Activated T-cell treated with anti-CD3 and anti-CD28 coated beads, Interleukin-2, amount 50 U/mL, for 24 hours (primary cell): ENCODE measurements at places on chromosomes 11 and 22.

- H3K4me3 ChIP-seq = no peak overlapping the region
- no peaks in the 10 kb centered on the region for H3K36me3 ChIP-seq
- H3K4me1 ChIP-seq = no peaks in the 10 kb centered on the region
- DNase-seq = no peak
- no peak overlapping the region for H3K27ac ChIP-seq
These were observed 23.8 kb upstream of the CAPRIN1 start for GRCh38 chr11:34027516-34028408.

DNA sequence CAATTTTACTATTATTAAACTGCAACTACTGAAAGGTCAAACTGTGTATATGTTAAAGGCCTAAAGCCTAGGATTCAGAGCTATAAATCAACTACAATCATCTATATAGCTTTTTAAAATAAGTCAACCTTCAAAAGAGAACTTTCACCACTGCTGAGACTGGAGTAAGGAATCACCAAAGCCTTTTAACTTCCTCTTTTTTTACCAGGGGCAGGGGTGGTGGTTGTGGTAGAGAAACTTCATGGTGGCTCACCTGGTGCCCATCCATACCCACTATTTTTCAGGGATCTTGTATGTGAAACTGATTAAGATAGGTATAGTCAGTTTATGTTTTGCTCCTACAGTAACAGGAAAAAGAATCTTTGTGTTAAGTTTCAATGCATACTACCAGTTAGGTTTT lies 31.5 kb downstream of the TSG101 start:
- H3K4me1 ChIP-seq = peaks cover 3% of the 10 kb centered on the region
- no peaks in the 10 kb centered on the region for H3K27me3 ChIP-seq
- H3K36me3 ChIP-seq = peaks cover 85% of the 10 kb centered on the region
- DNase-seq = no peak
- H3K4me3 ChIP-seq = no peak overlapping the region

DNA sequence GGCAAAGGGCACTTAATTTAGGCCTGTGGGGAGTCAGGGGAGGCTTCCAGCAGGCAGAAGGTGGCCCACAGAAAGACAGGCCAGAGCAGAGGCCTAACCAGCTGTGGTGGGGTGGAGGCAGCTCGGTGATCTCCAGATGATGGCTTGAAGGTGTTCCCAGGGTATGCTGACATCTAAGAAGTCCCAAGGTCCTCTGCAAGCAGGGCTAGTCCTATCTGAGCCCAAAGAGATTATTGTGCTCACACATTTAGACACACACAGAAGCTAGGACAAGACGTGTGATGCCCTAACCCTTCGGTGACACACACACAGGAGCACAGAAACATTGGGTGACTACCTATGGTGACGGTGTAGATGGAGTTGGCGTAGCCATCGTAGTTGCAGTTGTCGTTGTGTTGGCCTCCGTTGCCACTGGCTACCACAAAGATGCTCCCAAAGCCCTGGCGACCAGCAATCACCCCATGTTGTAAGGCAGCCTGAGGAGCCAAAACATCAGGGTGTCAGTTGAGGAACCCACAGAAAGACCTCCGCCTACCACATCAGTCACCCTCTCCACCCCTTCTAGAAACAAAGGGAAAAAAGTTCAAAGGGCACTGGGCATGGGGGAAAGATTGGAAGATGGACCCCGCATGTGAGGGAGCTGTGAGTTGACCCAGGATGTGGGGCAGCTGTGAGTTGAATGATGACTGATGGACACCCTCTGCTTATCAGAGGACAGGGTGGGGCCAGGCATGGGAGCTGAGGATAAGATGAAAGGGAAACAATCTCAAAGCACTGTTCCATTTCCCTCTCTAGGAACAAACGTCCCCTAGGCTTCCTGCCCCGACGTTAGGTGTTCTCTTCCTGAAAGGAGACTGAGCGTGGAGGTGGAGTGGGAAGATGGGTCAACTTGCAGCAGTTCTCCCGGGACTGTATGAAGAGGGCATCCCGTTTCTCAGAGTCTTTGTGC lies 7.9 kb downstream of the PCSK7 start:
- peak overlapping the region; percentile 22 for H3K27ac ChIP-seq
- peaks cover 21% of the 10 kb centered on the region for H3K4me1 ChIP-seq
- H3K36me3 ChIP-seq = peaks cover 99% of the 10 kb centered on the region
- no peak overlapping the region for H3K4me3 ChIP-seq
- no peaks in the 10 kb centered on the region for H3K27me3 ChIP-seq

- peak overlapping the region; percentile 50 for H3K27ac ChIP-seq
- peaks cover 32% of the 10 kb centered on the region for H3K4me1 ChIP-seq
These were observed 4.7 kb downstream of the GUCD1 start for GRCh38 chr22:24550028-24550901.

DNA sequence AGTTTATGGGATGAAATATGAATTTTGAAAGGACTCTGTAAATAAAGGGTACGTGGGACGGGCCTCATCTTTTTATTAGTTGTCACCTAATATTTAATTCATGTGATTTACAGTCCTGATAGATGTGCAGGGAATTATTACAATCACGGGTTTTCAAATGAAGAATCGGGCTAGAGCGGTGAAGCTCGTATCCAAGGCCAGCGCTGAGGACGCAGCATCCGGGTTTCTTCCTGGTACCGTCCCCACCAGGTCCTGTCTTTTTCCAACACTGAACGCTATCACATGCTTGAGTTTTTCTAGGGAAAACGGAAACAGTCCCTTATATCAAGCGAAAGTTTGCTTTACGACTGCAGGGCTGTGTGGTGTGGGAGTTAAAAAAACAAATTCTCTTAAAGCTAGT lies 787 bp downstream of the SMDT1 start:
- H3K4me3 ChIP-seq = peak overlapping the region; percentile 96
- no peaks in the 10 kb centered on the region for H3K27me3 ChIP-seq
- peak overlapping the region; percentile 99 for H3K27ac ChIP-seq
- no peak for DNase-seq
- H3K36me3 ChIP-seq = peaks cover 48% of the 10 kb centered on the region
- peaks cover 41% of the 10 kb centered on the region for H3K4me1 ChIP-seq

- no peaks in the 10 kb centered on the region for H3K4me1 ChIP-seq
- no peak overlapping the region for H3K27ac ChIP-seq
- no peak for DNase-seq
- H3K36me3 ChIP-seq = no peaks in the 10 kb centered on the region
These were observed 4.0 kb downstream of the OR52E6 start for GRCh38 chr11:5837695-5838094.

DNA sequence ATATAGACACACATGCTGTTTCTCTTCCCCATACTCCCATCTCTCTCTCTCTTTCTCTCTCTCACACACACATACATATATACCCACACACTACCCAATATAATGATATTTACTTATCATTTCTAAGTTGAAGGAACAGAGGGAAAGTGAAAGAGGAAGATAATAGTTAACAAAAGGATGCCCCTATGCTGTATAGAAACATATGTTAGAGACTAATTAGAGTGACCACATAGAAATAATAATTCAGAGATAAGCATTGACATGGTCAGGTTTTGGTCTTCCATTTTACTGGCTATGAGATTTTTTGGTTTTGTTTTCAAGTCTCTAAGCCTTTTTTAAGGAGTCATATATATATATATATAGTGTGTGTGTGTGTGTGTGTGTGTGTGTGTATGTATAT lies 445.7 kb upstream of the CHORDC1 start:
- no peaks in the 10 kb centered on the region for H3K27me3 ChIP-seq
- no peaks in the 10 kb centered on the region for H3K36me3 ChIP-seq
- no peak overlapping the region for H3K27ac ChIP-seq
- no peak overlapping the region for H3K4me3 ChIP-seq
- no peak for DNase-seq

GRCh38 chr11:83392556-83392955 lies 106.4 kb upstream of the CCDC90B start:
- no peak for DNase-seq
- H3K36me3 ChIP-seq = no peaks in the 10 kb centered on the region
- H3K4me1 ChIP-seq = no peaks in the 10 kb centered on the region
- H3K4me3 ChIP-seq = no peak overlapping the region
- no peaks in the 10 kb centered on the region for H3K27me3 ChIP-seq
- H3K27ac ChIP-seq = no peak overlapping the region

GRCh38 chr11:69446108-69446507 lies 35.4 kb upstream of the LINC01488 start:
- no peak overlapping the region for H3K27ac ChIP-seq
- H3K36me3 ChIP-seq = no peaks in the 10 kb centered on the region

- no peak overlapping the region for H3K27ac ChIP-seq
- peaks cover 48% of the 10 kb centered on the region for H3K27me3 ChIP-seq
- no peak for DNase-seq
- no peak overlapping the region for H3K4me3 ChIP-seq
- H3K36me3 ChIP-seq = no peaks in the 10 kb centered on the region
- H3K4me1 ChIP-seq = no peaks in the 10 kb centered on the region
These were observed 5.3 kb downstream of the SLN start for GRCh38 chr11:107706531-107706930.

- H3K4me1 ChIP-seq = peaks cover 7% of the 10 kb centered on the region
- H3K4me3 ChIP-seq = no peak overlapping the region
- DNase-seq = no peak
- no peak overlapping the region for H3K27ac ChIP-seq
- peaks cover 8% of the 10 kb centered on the region for H3K27me3 ChIP-seq
These were observed 25.8 kb upstream of the PPFIA1 start for GRCh38 chr11:70244698-70245097.

- H3K27me3 ChIP-seq = no peaks in the 10 kb centered on the region
- H3K4me1 ChIP-seq = peaks cover 89% of the 10 kb centered on the region
- peak overlapping the region; percentile 92 for H3K27ac ChIP-seq
- no peak for DNase-seq
These were observed 85.9 kb downstream of the MICAL2 start for GRCh38 chr11:12196308-12196707.

GRCh38 chr11:116336540-116336939 lies 436.2 kb downstream of the BUD13 start:
- DNase-seq = no peak
- H3K4me3 ChIP-seq = no peak overlapping the region
- H3K27me3 ChIP-seq = peaks cover 6% of the 10 kb centered on the region
- H3K27ac ChIP-seq = no peak overlapping the region
- H3K4me1 ChIP-seq = no peaks in the 10 kb centered on the region

GRCh38 chr22:48366591-48366990 lies 1461.1 kb downstream of the BRD1 start:
- H3K27ac ChIP-seq = no peak overlapping the region
- no peak for DNase-seq
- no peaks in the 10 kb centered on the region for H3K4me1 ChIP-seq
- no peaks in the 10 kb centered on the region for H3K36me3 ChIP-seq
- no peak overlapping the region for H3K4me3 ChIP-seq

- no peak overlapping the region for H3K4me3 ChIP-seq
- DNase-seq = no peak
- peaks cover 12% of the 10 kb centered on the region for H3K27me3 ChIP-seq
- H3K27ac ChIP-seq = no peak overlapping the region
- no peaks in the 10 kb centered on the region for H3K4me1 ChIP-seq
- H3K36me3 ChIP-seq = no peaks in the 10 kb centered on the region
These were observed 1015.0 kb downstream of the TBC1D22A start for GRCh38 chr22:47777426-47777825.

- no peaks in the 10 kb centered on the region for H3K36me3 ChIP-seq
- H3K27me3 ChIP-seq = peaks cover 15% of the 10 kb centered on the region
- H3K4me1 ChIP-seq = no peaks in the 10 kb centered on the region
- DNase-seq = no peak
- no peak within 1 kb of the TSS for H3K4me3 ChIP-seq
These were observed at the start of gene NFAM1 for GRCh38 chr22:42432020-42432596. Gene NFAM1 (minus strand): TSS chr22:42432403. CDS start chr22:42432357, 46 bp downstream.

GRCh38 chr11:85167471-85167870 lies 459.7 kb downstream of the DLG2 start:
- no peak overlapping the region for H3K27ac ChIP-seq
- DNase-seq = no peak
- no peaks in the 10 kb centered on the region for H3K27me3 ChIP-seq
- no peaks in the 10 kb centered on the region for H3K36me3 ChIP-seq

DNA sequence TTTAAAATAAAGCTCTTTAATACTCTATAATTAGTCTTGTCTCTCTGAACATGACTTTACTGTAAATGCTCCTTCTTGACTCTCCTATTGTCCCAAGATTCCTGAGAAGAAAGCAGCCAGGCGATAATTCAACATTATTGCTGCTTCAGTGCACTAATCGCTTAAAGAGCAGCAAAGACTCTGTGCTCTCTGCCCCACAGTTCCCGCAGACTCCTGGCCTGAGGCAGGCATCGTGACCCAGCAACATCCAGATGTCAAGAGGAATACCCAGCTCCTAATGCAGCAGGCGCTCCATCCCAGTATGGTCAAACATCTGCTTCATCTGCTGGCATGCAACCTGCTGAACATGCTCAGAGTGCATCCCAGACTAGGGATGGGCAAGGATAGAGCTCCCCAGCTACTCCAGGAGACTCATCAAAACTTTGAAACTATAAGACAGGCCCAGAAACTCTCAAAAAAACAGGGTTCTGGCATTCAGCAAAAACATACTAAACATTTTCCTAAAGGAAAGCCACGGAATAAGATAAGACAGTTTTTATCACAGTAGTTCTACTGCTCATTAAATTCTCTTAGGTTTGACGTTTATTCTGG lies 270.0 kb downstream of the SOX6 start:
- H3K4me3 ChIP-seq = no peak overlapping the region
- no peaks in the 10 kb centered on the region for H3K4me1 ChIP-seq
- no peaks in the 10 kb centered on the region for H3K27me3 ChIP-seq

DNA sequence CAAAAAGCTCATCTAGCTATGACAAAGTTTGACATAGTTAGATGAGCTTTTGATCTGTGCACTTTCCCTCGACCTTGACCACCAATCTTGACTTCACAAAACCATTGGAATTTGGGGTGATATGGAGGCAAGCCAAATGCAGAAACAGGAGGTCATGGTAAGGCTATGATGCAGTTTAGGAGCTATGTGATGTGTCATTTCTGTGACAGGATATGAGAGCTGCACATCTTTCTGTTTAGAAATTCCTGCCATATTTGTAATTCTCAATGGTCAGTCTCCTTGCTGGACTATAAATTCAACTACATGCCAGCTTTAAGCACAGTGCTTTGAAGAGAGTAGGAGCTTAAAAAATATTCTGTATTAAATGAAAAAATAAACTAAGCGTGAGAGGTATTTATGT lies 12.9 kb downstream of the OR51B6 start:
- DNase-seq = no peak
- H3K27me3 ChIP-seq = peaks cover 4% of the 10 kb centered on the region
- H3K4me1 ChIP-seq = no peaks in the 10 kb centered on the region
- H3K27ac ChIP-seq = no peak overlapping the region
- H3K4me3 ChIP-seq = no peak overlapping the region

GRCh38 chr22:36887162-36887561 lies 26.3 kb upstream of the CSF2RB start:
- H3K36me3 ChIP-seq = no peaks in the 10 kb centered on the region
- H3K4me1 ChIP-seq = peaks cover 37% of the 10 kb centered on the region
- peak overlapping the region; percentile 4 for H3K27ac ChIP-seq
- peaks cover 8% of the 10 kb centered on the region for H3K27me3 ChIP-seq
- no peak overlapping the region for H3K4me3 ChIP-seq

GRCh38 chr11:134045799-134046635 lies 22.9 kb upstream of the JAM3 start:
- H3K27ac ChIP-seq = no peak overlapping the region
- H3K36me3 ChIP-seq = no peaks in the 10 kb centered on the region
- H3K4me3 ChIP-seq = no peak overlapping the region
- peaks cover 3% of the 10 kb centered on the region for H3K4me1 ChIP-seq
- DNase-seq = no peak
- H3K27me3 ChIP-seq = peaks cover 21% of the 10 kb centered on the region
